ENCODE measurements at places on chromosomes 2 and 18. TPM values are rescaled to one million over a fixed set of nuclear protein-coding genes. Genes with fewer than 3 reads are reported as not detected.

C18orf54 gene
- polyA plus RNA-seq, result 3.8 TPM

GRCh38 chr18:46754661-46755292, 2.1 kb downstream of the ST8SIA5 start:
- DNase-seq, result no peak

TRPM8 gene
- 0.11 TPM for polyA plus RNA-seq

DIPK1C gene
- polyA plus RNA-seq, result not detected

CENPA gene
- 9.3 TPM for polyA plus RNA-seq

PROC gene
- polyA plus RNA-seq, result not detected

DNA sequence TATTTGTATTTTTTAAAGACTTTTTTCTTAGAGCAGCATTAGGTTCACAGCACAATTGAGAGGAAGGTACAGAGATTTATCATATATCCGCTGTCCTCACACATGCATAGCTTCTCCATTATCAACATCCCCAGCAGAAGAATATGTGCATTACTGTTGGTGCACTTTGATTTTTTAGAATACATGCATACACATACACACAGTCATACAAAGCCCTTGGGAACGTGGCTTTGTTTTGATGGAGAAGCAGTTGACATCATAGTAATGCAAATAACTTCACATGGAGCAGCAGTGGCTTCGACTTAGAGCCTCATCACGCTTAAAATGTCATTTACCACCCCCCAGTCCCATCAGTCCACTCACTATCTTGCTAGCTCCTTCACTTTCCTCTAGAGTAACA, 26.5 kb downstream of the CYP26B1 start:
- DNase-seq, result no peak

DNA sequence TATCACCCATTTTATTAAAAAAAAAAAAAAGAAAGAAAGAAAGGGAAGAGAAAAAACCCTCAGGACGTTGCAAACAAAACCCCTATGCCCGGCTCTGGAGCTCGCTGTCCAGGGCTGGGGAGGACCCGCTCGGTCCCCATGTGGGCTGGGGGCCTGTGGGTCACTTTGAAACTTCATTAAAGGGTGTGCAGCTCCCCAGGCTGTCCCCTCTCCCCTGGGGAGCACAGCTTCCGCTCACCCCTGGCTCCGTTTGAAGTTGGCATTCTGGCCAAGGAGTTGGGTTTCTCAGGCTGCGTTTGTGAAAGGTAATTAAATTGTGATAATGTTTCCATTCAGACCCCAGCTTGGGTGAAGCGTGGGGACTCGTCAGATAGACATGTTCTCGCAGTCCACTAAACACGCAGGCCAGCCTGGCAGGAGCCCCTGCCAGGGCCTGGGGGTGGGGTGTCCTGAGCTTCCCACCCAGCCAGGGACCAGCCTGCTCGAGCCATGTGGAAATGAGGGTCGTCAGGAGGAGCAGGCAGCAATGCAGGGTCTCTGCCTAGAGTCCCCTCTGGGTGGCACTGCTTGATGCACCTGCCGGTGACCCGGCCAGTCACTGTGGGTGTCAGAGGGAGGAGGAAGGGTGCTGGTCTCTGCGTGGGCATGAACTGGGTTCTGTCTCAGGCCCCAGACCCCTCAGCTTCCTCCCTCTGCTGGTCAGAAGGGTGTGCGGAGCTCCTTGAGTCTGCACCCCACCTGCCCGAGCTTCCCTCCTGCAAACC, 166.2 kb downstream of the INHBB start:
- no peak for DNase-seq

DNA sequence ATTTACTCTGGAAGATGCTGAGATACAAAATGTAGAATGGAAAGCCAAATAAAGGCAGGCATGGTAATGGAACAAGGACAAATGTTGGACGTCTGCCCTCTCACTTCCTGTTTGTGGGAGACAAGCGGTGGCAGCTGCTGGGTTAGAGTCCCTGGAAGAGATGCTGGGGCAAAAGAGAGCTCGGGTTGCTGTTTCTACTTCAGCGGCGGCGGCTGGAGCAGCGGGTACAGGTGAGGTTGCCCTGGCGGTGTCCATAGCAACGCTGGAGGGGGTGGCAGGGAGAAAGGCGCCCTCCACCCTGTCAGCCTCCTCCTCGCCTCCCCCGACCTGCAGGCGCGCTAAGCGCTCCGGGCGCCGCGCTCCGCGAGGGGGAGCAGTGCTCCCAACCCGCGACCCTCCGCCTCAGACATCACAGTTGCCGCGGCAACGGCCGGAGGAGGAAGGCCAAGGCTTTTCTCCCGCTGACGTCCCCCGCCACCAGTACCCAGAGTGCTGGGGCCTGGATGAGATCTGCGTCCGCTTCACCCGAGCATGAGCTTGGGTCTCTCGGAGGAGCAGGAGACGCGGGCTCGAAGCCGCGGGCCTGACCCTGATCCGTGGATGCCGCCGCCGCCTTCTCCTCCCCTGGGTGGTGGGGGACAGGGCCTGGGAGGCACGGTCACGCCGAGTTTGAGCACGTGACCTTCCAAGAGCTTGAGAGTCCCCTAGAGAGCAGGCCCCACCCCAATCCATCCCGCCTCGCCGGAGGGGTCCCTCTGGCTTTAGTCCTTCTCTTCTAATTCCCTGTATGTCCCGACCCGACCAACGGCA, 65.6 kb downstream of the NOL4 start:
- DNase-seq, result no peak

XDH gene
- 0.35 TPM for polyA plus RNA-seq

GRCh38 chr18:41731884-41732283, 223.2 kb upstream of the PIK3C3 start:
- no peak for DNase-seq

GRCh38 chr2:85861180-85861579, 27.6 kb downstream of the ST3GAL5 start:
- no peak for DNase-seq

DNA sequence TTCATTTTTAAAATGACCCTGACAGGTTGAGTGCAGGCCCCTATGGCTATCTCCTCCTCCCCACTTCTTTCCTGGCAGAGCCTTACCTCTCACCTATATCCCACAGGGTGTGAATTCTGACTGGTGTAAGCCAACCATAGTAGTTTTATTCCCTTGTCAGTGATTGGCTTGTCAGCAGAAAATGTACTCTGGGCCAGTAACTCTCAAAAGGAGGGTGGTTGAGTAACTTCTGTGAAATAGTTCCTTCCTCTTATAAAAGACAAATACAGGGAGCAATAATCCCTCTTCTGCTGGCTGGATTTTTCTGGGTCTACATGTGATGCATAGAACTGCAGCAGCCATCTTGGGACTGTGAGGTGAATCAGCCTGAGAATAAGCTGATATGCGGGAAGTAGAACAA, 83.4 kb downstream of the RAPH1 start:
- no peak for DNase-seq

- no peak for DNase-seq
These were observed 27.1 kb upstream of the STEAP3 start for GRCh38 chr2:119196301-119197125.
